ENCODE measurements at places on chromosomes 2 and 18.
A peak's percentile ranks its signal among the peaks of the same experiment; 100 is the strongest.

DNA sequence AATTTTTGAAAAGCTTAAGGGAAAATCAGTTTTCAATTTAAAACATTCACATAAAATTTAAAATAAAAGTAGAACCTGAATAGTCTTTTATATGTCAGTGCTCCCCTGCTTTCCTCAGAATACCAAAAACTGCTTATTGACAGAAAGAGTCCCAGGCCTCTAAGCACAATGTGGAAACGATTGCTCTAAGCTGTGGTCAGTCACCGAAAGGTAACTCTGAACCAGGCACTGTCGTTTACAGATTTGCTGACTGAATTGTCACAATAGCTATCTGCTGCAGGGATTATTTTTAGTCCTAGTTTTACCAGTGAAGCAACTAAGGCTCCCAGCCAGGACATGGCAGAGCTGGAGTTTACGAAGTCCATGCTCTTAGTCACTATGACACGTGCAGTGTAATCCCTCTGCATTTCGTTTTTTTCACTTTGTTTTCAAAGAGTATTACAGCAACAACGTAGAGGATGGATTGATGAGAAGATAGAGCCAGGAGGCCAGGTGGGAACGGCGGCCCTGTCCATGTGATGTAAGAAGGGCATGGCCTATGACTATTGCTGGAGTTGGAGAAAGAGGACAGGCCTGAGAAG, 28.1 kb upstream of the TMEM247 start:
- no peak for DNase-seq

GRCh38 chr2:42113452-42113851, 55.7 kb upstream of the EML4 start:
- DNase-seq, result no peak

DNA sequence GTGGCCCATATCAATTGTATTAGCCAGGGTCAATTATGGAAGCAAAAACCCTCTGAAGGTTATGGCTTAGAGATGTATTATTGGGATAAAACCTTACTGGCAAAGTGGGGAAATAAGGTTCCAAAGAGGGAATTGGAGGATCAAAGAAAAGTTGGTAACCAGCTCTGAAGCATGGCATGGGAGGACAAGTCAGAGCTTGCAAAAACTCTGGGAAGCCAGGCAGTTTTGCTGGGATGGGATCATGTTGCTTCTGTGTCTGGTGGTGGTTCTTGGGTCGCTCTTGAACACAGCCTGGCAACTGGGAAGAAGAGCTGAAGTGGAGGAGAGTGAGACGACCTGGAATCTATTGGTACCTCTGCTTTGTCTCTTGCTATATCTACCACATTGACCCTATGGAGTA, 162.6 kb downstream of the PMAIP1 start:
- DNase-seq, result no peak

DNA sequence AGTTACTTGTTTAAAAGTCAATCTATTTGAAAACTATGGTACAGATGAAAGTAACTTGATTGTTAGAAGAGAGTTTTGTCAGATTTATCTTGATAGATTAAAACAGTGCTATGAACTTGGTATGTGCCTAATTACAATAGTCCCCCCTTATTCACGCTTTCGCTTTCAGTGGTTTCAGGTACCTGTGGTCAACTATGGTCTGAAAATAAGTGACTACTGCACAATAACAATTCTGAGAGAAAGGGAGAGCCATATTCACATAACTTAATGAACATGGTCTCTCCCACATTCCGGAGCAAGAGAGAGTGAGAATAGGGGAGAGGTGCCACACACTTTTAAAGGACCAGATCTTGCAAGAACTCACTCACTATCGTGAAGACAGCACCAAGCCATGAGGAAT, 13.2 kb upstream of the MAP4K4 start:
- DNase-seq, result no peak

GRCh38 chr18:26813043-26813442, 52.5 kb downstream of the AQP4 start:
- DNase-seq, result no peak

DNA sequence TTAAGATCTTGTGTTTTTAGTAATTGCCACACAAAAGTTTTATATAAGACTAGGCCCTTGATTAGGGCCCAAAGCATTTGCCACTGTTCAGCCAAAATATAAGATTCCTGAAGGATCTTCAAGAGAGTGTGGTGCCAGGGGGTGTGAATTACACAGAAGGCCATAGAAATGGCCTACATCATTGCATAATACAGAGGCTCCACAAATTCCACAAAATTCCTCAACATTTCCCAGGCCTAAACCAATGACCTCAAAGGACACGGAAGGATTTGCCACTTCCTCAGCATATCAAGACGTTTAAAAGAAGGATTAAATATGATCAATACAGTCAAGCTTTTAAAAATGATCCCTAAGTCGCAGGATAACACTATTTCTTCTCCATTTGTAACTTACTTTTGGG, 24.1 kb downstream of the COL6A3 start:
- no peak for DNase-seq

- no peak for DNase-seq
Measured at GRCh38 chr2:187349326-187349944, 98.6 kb downstream of the CALCRL start.

GRCh38 chr2:188046437-188046836, 245.2 kb upstream of the GULP1 start:
- DNase-seq, result no peak

- DNase-seq, result no peak
Measured at GRCh38 chr2:237774811-237775553, 23.6 kb upstream of the RBM44 start.

DNA sequence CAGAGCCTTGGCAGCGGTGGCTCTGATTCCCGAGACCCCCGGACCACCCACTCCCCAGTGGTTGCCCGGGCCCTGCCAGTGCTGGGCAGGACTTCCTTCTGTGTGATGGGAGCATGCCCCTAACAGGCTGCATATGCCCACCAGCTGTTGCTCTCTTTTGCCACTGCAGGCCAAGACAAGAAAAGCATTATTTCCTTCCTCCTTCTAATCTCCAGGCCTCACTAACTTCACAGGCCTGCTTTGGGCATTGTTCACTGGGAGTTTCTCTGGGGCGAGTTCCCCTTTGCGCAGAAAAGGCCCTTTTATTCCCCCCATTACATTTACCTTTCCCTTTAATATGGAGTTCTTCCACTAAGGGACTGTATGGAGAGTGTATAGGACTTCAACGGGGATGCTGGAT, 249.1 kb upstream of the SIX2 start:
- DNase-seq, result no peak

DNA sequence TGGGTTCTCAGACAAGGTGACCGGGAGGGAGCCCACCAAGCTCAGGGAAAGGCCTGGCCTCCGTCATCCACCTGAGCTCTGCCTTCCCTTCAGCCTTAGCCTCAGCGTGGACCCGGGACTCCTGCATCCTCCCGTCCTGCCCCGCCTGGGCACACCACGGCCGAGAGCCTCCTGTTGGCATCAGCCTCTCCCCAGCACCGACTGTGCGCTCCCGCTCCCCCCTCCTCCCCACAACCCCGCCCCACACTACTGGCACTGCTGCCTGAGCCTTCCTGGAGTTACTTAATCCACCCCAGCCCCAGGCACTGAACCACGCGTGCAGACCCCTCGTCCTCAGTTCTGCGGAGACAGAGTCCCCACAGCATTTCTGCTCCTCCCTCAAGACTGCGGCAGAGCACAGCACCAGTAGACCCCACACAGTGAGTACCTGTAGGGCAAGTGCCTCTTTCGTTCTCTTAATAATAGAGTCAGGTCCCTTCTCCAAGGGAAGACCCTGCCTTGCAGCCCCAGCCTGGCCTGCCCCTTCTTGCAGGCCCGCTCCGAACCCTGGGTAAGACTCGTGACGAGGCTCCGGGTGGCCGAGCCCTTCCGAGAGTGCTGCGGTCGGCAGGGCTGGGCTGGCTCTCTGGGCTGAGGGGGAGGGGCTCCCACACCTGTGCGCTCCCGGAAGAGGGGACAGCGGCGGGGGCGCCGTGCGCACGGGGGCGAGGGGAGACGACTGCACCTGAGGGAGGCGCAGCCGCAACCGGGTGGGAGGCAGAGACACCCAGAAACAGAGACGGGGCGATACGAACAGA, at the start of gene AMER3:
Gene AMER3, plus strand, starts transcription at position 285 of the 797 bp plus-strand sequence. CDS start 6,533 bp downstream, outside the sequence.
- DNase-seq, result no peak

DNA sequence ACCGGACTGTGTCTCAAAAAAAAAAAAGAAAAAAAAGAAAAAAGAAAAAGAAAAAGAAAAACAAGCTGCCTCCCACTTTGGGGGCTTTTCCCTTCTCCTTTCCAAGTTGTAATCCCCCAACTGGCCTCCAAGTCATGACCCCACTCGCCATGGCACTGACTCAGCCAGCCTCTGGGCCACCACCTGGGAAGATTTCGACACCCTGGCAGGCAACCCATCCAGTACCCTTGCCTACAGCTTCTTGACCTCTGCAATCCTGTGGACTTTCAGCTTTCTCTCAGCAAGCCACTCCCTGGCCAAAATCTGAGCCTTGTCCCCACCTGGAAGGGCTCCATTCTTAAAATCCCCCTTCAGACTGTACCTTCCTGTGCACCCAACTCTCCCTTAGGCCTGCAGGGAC, 22.3 kb upstream of the FOSL2 start:
- no peak for DNase-seq

- DNase-seq, result no peak
Measured at GRCh38 chr18:63505566-63506335, 29.0 kb downstream of the SERPINB5 start.

DNA sequence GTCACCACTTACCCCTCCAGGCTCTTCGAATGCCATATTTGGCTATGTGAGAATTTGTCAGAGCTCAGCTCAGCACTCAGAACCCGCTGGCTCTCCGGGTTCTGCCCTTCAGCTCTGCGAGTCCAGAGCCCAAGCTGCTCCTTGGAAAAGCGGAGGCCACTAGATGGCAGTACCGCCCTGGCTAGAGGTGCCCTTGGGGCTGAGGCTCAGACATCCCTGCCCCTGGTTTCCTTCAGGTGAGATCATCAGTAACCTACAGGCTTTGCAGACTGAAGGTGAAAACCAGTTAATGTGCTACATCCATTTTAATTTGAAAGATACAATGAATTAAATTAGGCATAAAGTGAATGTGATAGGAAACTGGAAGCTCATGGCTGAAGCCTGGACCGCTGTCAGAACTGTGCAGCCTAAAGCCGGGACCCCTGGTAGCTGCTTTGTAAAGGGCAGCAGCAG, 285.6 kb downstream of the AGAP1 start:
- DNase-seq, result peak; percentile 23

DNA sequence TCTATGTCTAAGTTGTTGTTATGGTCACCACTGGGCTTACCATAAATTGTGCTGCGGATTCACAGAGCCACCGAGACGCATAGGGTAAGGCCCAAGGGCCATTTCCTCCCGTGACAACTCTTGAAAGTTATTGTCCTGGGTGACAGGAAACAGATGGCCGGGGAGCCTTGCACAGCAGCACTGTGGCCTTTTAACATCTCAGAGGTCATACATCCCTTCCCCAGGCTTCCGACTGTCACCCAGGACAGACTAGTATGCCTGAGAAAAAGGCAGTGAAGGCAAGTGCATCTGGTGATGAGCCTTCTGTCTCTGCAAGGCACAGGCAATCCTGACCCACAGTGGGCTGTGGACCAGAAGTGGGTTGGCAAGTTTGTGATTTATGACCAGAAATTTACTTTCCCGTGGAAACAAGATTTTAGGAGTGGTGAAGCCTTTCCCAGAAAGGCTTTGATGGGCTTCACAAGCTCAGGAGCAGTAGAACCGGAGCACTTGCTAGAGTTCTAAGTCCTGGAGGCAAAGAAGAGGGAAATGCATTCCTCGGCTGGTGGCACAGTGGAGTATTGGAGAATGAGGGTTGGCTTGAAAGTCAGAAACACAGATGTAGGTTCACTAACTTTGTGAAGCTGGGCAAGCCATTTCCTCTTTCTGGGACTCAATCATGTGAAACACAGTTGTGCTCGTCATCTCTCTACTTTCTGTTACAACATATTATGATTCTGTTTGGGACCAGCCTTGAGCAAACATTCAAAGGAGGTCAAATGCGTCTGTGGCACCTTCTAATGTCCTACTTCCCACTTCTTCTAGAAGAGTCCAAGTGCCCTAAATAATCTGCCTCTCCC, 2.0 kb upstream of the CAPN14 start:
- no peak for DNase-seq

GRCh38 chr2:53964987-53965687, 5.7 kb downstream of the PSME4 start:
- no peak for DNase-seq

DNA sequence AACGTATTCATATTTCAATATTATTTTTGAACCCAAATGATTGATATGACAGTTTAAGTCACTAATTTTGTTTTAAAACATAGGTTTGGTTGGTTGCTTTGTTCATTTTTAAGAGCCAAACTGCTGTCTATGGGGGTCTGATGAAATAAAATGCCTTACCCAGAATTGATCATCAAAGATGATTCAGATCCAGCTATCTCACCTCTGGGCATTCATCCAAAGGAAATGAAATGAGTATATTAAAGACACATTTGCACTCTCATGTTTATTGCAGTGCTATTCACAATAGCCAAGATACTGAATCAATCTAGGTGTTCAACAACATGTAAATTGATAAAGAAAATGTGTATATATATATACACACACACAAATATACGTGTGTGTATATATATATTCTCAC, 326.9 kb upstream of the GULP1 start:
- no peak for DNase-seq

GRCh38 chr2:222332116-222332515, 33.3 kb upstream of the PAX3 start:
- DNase-seq, result no peak

DNA sequence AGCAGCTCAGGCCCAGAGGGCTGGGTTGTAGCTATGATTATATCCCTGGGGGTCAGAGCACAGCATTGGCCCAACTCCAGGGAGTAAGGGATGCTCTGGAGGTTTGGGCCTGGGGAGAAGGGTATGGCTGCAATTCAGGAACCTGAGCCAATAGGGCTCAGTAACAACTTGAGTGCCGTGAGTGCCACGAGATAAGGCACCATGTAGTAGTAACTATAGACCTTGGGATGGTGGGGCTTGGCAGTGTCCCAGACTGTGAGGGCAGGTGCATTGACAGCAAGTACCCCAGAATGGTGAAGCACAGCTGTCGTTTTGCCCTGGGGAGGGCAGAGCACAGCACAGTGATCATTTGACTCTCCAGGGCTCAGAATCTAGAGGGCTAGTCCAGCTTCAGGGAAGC, 45.1 kb upstream of the ZNF396 start:
- DNase-seq, result no peak

Data from central memory CD4-positive, alpha-beta T cell (primary cell).